ENCODE measurements at places on chromosomes 1 and 21.

- no peak for DNase-seq
Observed at GRCh38 chr1:106249810-106250209, 806.7 kb upstream of the PRMT6 start.

GRCh38 chr1:205775015-205775716 lies at the start of gene RAB29:
Gene RAB29, minus strand, starts transcription at chr1:205775482. Its CDS starts 526 bp downstream, at chr1:205774956.
- peak; percentile 92 for DNase-seq

GRCh38 chr1:229636042-229636441 lies 10.0 kb downstream of the URB2 start:
- no peak for DNase-seq

DNA sequence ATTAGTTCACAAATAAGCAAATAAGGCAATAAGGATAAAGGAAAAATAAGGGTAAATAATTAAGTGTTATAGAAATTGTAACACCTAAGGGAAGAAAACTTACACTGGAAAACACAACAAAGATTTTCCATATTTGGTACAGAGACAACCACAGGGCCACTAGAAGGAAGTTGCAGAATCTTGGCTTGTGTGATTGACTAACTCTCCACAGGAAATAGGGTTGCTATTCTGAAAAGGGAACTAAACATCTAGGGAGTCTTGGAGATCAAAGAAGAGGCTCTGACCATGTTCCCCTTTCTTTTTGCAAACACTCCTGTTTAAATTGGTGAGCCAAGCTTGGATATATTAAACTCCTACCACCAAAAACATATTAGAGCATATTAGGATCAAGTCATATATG lies 59.1 kb downstream of the APCS start:
- DNase-seq = no peak

- no peak for DNase-seq
Observed at GRCh38 chr1:183274836-183275235, 88.8 kb downstream of the LAMC2 start.

- DNase-seq = no peak
Observed at GRCh38 chr1:210741564-210741963, 392.4 kb downstream of the KCNH1 start.

GRCh38 chr1:154501423-154502065 lies 475 bp upstream of the TDRD10 start:
- DNase-seq = peak; percentile 44

- DNase-seq = peak; percentile 26
Observed at GRCh38 chr21:42496839-42497202, 797 bp upstream of the RSPH1 start.

DNA sequence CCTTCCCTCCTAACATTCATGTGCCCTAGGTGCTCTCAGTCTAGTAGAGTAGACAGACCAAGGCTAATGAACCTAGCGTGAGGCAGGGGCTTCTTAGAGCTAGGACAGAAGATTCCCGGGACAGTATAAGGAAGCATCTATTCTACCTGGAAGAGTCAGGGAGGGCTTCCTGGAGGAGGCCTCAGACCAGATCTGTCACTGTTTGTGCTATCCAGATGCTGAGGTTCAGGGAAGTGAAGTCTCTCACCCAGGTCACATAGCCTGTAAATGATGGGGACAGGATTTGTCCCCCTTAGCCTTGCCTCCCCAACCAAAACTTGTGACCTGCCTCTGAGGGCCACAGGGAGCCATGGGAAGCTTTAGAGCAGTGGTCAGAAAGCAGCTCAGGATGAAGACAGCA lies 20.7 kb downstream of the ACTL8 start:
- DNase-seq = no peak

- no peak for DNase-seq
Observed at GRCh38 chr1:192811594-192812239, 2.9 kb downstream of the RGS2 start.

GRCh38 chr1:25003000-25003399 lies 72.9 kb upstream of the RUNX3 start:
- no peak for DNase-seq

DNA sequence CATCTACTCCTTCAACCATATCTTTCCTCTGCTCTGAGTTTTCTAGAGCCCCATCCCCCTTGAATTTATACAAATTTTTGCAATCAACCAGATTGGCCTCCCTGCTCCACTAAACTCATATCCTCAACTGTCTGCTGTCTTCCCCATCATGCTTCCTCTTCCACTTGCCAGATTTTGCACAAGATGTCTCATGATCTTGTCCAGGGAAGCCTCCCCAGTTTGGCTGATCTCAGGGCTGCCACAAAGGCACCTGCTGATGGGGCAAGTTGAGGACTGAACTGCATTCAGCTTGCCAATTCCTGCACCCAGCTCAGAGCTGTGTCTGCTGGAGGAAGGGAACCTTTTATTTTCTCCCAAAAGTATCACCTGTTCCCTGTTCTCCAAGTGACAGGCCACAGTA lies 3.9 kb upstream of the KCNJ9 start:
- no peak for DNase-seq

- DNase-seq = peak; percentile 35
Observed at GRCh38 chr1:228161362-228161761, 4.2 kb upstream of the IBA57 start.

GRCh38 chr1:220928725-220929300 lies 49.6 kb downstream of the HLX start:
- DNase-seq = peak; percentile 31

DNA sequence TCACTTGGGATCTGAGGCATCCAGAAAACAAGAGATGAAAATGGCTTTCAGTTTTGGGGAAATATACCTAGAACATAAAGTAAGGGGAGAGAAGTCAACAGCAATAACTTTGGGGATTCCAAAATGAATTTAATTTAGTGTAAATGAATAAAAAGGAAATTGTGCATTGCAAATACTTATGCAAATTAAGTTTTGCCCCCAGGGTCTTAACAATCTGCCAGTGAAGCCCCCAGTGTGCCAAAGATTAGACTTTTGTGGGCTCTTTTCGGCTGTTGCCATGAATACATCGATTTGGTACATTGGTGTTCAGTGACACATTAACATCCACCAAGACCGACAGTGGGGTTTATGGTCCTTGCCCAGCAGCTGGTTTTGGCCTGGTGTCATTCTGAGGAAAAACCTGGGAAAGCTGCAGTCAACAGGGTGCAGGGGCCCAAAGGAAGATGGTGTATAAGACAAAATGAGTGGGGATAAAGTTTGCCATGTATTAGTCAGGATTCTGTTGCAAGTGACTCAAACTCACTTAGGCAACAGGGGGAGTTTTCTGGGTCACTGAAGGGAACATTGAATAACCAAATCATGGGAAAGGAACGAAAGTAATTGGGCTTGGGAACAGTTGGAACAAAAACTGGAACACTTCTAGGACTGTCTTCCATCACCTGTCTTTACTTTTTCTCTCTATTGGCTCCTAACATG lies 30.2 kb upstream of the IGSF3 start:
- peak; percentile 80 for DNase-seq

- DNase-seq = no peak
Observed at GRCh38 chr1:85229574-85230097, 28.8 kb upstream of the SYDE2 start.

DNA sequence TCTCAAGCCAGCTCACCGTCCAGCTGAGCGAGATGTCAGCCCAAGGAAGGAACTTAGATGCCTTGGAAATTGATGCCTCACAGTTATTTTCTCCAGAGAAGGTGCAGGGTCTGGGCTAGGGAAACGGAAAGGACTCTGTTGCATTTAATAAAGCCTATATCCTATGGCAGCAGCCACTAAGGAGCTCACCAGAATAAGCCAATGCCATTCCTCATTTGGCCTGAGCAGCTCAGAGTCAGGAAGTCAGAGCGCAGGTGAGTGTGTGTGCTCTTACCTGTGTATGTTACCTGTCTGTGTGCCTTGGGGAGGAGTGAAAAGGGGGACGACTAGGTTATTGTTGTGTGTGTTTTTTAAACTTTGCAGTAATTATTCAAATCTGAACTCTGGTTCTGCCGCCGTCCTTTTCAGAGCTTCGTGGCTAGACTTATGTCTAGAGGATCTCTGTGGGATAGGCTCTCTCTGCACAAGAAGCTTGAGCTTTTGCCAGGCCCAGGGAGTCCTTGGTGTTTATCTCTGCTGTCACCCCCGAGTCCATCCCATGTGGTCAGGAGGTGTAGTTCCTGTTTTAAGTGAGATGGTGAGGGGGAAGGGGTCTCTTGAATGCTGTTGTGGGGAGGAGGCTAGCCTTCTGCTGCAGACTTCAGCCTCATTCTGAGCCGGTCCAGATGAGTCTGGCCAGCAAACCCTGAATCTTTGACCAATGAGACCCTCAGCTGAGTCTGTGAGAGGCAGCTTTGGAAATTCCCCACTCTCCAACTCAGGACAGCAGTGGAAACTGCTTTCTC lies 2.4 kb downstream of the TMCC2 start:
- DNase-seq = peak; percentile 9

- DNase-seq = peak; percentile 71
Observed at GRCh38 chr1:94873520-94874351, 53.2 kb downstream of the CNN3 start.

GRCh38 chr1:207097871-207098324 lies 6.1 kb upstream of the C4BPA start:
- DNase-seq = no peak

GRCh38 chr1:6591222-6591621 lies 11.4 kb downstream of the ZBTB48 start:
- no peak for DNase-seq

DNA sequence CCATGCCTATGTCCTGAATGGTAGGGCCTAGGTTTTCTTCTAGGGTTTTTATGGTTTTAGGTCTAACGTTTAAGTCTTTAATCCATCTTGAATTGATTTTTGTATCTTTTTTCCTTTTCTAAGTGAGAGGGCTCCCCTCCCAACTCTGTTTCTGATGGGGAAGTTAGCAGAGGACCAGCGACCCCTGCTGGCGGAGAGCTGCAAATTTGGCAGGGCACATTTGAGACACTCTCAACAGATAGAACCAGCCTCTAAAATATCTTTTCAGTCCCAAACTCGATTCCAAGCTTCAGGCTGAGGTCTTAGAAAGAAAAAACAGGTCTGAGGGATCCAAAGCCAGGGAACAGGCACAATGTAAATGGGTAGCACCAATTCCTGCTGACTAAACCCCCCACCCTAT lies 32.5 kb downstream of the LRRC3 start:
- peak; percentile 53 for DNase-seq

- DNase-seq = no peak
Observed at GRCh38 chr1:76766381-76766780, 100.9 kb upstream of the ST6GALNAC5 start.

DNA sequence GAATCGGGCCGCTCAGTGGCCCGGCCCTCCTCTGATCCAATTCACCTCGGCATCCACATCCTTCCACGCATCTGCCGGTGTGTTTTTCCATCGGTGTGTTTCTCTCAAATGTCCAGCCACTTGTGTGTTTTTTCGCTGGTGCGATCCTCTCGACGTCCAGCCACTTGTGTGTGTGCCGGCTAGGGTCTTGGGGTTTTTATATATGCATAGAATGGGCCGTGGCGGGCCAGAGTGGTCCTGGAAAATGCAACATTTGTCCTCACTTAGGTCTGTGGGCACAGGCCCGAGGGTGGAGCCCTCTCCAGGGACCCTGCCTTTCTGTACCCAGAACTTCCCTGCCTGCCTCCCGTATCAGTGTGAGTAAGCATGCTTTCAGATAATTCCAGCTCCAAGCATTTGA lies 1106.4 kb downstream of the AMY1C start:
- DNase-seq = no peak

DNA sequence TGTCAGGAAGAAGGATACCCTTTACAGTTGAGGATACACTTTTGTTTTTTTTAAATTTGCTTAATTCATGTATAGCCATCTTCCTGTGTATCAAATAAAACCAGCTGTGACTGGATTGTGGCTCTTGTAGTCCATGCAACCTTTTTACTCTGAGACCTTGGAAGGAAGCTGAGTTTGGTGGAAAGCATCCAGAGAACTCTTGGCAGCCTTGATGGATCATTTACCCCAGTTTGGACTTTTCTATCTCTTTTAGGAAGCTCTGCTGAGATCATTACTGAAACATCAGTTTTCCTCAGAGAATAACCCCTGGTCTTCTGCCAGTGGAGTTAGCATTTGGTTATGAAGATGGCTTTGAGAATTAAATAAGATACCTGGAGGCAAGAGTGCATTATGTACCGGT lies 21.2 kb upstream of the APOBEC4 start:
- DNase-seq = peak; percentile 31

Measured in GM23248 (cell line).